Suppressor macrophage treated with lipopolysaccharide for 4 hours (primary cell): ENCODE measurements at places on chromosomes 13 and 19.

DNA sequence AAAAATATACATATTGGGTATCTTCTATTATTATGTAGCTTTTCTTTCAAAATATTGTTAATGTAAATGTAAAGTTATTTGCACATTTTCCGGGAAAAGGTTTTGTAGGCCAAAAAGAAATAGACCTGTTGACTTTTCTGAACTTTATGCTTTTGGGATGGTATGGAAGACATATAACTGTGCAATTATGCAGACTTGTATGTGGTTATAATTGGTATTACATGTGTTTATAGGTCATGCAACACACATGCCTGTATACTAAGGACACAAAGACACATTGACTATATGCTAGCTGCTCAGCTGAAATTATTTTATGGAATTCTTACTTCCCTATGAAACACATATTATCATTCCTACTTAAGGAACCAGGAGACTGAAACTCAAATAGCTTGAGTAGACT, 2.3 kb upstream of the NBEA start:
- no peak for DNase-seq

DNA sequence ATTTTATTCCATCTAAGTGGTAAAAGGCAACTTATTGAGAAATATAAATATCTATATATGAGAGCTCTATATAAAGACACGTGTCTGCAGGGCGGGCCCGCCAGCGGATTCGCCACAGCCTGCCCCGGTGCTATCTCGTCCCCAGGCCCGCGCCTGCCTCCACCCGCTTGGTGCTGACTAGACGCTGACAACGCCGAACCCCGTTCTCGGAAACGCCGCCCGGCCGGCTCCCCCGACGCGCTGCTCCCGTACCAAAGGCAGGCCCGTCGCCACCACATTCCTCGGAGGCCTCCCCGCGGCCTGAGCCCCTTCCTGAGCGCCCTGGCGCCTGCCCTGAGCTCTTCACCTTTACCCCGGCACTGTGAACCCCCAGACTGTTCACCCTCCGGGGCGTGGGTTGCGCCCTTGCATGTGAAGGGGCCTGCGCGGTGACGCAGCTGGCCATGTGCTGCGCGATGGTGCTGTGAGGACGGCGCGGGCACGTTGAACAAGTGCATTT, 6.0 kb downstream of the PLEKHJ1 start:
- no peak for DNase-seq

GRCh38 chr13:31242367-31242766, 42.6 kb downstream of the B3GLCT start:
- peak; percentile 2 for DNase-seq

- no peak for DNase-seq
Measured at GRCh38 chr19:2547721-2548120, 71.8 kb downstream of the GADD45B start.

- no peak for DNase-seq
Measured at GRCh38 chr13:53405616-53406015, 377.0 kb downstream of the OLFM4 start.

DNA sequence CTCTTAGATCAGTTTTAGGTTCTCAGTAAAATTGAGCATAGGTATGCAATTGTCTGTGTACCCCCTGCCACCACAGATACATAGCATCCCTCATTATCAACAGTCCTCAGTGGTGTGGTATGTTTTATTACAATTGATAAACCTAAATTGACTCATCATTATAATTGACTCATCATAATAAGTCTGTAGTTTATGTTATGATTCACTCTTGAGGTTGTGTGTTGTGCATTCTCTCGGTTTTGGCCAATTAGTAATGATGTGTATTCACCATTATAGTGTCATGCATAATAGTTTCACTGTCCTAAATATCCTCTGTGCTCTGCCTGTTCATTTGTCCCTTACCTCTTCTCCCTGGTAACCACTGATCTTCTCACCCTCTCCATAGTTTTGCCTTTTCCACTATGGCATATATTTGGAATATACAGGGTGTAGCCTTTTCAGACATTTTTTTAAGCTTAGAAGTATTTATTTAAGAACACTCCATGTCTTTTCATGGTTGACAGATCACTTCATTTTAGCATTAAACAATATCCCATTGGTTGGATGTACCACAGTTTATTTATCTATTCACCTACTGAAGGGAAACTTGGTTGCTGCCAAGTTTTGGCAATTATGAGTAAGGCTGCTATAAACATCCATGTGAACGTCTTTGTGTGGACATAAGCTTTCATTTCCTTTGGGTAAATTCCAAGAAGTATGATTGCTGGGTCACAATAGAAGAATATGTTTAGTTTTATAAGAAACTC, 1620.6 kb upstream of the MIR17HG start:
- no peak for DNase-seq
